Left lobe of liver (tissue), 2 donors: ENCODE measurements at places on chromosomes 5 and 9. TPM values are rescaled to one million over a fixed set of nuclear protein-coding genes. Genes with fewer than 3 reads are reported as not detected.

- DNase-seq: no peak
Measured at GRCh38 chr9:98539954-98540353, 168.8 kb downstream of the GABBR2 start.

DNA sequence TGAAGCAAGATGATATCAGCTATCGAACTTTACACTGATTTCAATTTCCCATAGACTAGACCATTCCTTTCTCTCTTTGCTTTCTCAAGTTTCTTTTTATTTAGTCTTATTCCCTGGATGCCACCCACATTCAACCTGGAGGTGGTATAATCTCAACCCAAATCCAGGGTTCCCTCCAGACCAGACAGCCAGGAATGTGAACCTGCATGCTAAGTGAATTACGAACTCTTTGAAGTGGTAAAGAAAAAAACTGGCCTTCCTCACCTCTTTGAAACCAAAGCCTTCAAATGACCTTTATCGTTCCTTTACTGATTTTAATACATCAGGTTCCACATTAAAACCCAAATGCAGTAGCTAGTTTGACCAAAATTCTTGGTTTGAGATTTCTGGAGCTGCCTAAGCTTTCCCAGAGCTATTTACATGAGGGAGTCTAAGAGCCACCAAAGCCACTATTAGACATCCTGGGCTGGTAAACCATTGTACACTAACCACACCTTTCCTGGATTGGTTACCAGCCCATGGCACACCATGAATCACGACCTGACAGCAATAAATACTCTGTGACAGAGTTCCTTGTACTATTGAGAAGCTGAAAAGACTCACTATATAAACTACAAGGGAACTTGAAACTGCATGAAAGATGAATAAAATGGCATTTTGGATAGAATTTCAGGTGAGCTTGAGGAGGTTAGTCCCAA lies 323.7 kb downstream of the ADAMTS6 start:
- DNase-seq: no peak

DNA sequence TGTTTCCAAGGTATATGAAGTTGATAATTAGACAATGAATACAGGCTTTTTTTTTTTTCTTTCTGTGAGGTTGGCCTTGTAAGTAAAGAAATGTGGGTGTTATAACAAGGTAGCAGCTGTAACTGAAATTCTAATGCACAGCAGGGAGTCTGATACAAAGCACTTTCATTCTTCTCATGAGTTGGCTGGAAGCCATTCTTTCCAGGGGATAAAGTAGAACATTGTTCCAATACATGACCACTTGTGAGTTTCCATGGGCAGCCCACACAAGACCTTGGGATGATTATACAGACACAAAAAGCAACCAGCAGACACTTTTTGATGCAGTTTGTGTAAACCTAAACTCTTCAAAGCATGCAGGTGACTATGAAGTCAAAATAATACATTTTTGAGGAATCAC lies 1785.9 kb upstream of the WWC1 start:
- no peak for DNase-seq

DNA sequence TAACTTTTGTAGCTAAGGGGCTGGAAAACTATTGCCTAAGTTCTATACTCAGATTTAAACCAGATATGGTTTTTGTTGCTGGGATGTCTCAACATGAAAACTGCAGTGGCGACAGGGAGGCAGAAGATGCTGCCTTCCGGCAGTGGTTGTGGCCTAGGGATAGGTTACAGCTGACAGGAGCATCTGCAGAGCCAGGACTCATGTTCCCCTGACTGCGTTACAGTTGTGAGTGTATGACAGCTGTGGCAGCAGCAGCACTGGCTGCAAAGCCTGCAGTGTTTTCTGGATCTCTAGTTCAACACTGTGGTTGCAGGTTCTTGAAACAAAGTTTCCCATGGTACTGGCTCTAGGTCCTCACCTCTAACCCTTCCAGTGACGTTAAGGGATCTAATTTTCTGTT lies 498.8 kb upstream of the CDH18 start:
- DNase-seq: no peak

The PTGER4 gene
- total RNA-seq: 0.96 TPM

DNA sequence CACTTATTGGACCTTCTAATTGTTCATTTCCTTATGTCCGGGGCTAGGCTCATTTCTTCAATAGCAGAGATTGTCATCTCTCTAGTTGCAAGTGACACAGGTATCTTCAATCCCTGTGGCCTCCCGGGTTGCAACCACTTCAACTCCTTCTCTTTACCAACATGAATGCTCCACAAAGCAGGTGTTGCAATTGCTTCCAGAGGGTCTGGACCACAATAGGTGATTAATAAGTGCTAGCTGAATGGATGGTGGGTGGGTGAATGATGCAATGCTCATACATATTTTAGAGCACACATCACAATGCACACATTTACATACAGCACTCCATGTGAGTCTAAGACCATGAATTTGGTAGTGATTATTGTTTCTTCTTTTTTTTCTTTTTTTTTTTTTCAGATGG lies 2.6 kb downstream of the CEMIP2 start:
- no peak for DNase-seq

DNA sequence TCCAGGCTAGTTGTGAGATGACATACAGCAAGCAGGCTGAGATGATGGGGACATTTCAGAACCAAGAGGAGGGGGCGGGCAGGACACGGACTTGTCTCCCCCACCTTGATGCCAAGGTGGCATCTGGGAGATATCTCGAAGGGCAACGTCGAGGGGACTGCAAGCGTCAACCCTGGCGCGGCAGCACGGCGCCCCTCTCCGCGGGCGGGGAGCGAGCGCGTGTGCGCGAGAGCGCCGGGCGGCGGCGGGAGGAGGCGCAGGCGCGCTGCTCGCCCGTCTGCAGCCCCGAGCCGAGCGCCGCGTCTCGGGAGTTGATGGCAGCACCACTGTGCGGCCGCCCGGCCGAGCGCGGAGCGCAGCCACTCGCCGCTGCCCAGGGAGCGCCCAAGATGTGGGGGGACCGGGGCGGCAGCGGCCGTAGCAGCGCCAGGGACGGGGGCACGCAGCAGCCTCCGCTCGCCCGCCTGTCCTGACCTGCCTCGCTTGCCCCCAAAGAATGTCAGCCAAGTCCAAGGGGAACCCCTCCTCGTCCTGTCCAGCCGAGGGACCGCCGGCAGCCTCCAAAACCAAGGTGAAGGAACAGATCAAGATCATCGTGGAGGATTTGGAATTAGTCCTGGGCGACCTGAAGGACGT lies at the start of gene PRR16:
TSS of gene PRR16 (plus strand) at position 310 of the 636 bp plus-strand sequence.
- no peak for DNase-seq

The RMND5B gene
- 22.9 TPM for total RNA-seq

GRCh38 chr5:109479260-109479860 lies 69.6 kb upstream of the PJA2 start:
- no peak for DNase-seq

DNA sequence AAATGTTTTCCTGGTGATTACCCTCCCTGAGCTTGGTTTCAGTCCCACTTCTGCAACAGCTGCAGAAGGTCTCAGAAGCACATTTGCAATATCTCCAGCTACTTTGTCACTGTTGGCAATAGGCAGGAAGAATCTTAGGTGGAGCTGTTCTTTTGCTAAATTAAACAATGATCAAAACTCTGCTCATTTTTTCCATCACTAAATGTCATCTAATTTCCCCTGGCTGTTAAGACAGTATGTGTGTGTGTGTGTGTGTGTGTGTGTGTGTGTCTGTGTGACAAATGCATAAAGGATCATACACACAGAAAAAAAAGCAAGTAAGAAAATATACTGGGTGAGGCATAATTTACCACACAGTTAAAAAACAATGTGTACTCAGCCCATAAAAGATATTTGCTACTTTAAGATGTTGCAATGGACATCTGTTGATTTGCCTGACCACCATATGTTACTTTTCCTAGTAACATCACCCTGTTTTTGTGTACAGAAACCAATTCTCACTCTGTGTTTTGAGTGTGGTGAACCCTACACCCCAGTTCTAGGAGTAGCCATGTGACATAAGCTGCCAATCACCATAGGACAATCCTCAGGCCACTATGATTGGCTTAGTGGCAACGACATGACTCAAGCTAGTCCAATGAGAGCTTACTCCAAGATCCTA lies 572.6 kb upstream of the CLINT1 start:
- DNase-seq: no peak

DNA sequence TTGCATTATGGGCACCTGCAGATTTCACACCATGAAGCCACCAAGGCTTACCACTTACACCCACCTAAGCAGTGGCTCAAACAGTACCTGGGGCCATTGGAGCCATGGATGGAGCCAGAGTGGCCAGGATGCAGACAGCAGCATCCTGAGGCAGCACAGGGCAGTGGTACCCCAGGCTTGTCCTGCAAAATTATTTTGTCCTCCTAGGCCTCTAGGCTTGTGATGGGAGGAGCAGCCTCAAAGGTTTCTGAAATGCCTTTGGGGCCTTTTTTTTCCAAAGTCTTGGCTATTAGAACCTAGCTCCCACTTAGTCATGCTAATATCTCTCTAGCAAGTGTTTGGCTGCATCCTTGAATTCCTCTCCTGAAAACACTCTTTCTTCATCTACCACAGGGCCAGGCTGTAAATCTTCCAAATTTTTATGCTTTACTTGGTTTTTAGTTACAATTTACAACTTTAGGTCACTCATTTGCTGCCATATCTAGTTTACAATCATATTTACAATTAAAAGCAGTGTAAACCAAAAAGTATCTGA lies 15.7 kb downstream of the TMC1 start:
- no peak for DNase-seq

- no peak for DNase-seq
Measured at GRCh38 chr9:101353683-101354082, 31.1 kb downstream of the BAAT start.

DNA sequence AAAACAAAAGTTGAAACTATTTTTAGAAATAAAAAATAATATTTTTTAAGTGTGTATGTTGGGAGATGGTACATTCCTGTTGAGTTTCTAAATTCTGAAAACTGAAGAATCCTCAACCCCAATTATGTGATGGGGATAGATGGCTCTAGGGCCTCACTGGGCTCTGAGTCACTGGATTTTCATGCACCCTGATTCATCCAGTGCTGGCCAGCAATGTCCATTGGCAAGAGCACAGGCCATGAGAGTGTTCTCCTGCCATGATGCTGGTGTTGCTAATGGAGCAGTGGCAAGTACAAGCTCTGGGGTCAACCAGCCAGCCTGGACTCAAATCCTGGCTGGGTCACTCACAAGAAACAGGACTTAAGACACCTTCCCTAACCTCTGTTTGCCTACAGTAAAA lies 23.3 kb downstream of the SMIM23 start:
- DNase-seq: no peak

GRCh38 chr9:38229104-38229500 lies 160.1 kb upstream of the SHB start:
- DNase-seq: no peak
